ENCODE measurements at places on chromosomes 5 and 9.
A peak's percentile ranks its signal among the peaks of the same experiment; 100 is the strongest.

GRCh38 chr5:160280384-160281095, 31.8 kb downstream of the CCNJL start:
- DNase-seq: no peak

DNA sequence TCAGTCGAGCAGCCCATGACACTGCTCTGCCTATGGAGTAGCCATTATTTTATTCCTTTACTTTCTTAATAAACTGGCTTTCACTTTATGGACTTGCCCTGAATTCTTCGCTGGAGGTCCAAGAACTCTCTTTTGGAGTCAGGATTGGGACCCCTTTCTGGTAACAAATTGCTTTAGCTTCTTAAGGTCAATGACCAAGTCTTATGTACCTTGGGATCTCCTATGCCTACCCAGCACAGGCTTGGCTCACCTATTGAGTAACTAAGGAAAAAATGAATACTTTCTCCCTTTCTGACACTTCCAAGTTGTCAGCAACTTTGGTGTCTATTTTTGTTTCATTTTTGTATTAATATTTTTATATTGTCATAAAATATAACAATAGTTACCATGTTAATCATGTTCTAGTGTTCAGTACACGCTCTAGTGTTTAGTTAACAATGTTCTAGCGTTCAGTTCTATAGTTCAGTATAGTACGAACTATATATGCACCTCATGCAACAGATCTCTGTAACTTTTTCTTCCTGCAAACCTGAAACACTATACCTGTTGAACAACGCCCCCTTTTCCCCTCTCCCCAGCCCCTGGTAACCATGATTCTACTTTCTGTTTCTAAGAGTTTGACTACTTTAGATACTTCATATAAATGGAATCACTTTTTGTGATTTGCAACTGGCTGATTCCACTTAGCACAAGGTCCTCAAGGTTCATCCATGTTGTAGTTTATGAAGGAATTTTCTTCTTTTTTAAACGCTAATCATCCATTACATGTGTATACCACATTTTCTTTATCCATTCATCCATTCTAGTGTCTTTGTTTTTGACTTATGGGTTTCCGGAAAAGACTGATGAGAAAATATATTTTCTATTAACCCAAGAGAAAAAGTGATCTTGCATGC, 1.8 kb upstream of the RHOBTB3 start:
- DNase-seq: no peak

DNA sequence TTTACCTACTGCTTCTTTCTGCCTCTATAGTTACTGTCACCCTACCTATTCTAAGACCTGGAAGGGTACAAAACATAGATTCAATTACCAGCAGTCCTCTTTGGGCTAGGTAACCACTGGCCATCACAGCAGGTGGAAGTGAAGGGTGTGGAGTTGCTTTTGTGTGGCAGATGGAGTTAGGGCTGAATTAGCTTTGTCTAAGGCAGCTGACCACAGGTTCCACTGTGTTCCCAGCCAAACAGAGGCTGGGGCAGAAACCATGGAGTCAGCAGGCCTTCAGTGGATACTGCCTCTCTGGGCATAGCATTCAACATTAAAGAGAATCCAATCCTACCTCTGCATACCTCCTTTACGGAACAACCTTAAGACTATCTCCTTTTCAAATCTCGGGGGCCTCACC, 254.2 kb downstream of the RFX3 start:
- no peak for DNase-seq

DNA sequence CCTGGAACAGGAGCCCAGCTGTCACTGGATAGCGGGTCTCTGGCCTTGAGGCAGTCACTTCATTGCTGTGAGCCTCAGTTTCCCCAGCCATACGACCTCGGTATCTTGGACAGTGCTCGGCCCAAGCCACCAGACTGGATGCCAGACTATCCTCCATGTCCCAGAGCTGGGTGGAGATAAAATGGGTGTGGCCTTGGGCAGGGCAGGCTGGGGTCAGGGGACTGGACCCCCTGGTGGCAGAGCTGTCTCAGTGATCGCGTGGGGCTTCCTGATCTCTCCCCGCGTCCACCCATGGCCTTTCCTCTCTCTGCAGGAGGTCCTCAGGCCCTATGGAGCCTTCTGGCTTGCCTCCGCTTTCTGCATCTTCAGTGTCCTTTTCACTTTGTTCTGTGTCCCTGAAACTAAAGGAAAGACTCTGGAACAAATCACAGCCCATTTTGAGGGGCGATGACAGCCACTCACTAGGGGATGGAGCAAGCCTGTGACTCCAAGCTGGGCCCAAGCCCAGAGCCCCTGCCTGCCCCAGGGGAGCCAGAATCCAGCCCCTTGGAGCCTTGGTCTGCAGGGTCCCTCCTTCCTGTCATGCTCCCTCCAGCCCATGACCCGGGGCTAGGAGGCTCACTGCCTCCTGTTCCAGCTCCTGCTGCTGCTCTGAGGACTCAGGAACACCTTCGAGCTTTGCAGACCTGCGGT, 10.0 kb downstream of the SLC2A8 start:
- no peak for DNase-seq

DNA sequence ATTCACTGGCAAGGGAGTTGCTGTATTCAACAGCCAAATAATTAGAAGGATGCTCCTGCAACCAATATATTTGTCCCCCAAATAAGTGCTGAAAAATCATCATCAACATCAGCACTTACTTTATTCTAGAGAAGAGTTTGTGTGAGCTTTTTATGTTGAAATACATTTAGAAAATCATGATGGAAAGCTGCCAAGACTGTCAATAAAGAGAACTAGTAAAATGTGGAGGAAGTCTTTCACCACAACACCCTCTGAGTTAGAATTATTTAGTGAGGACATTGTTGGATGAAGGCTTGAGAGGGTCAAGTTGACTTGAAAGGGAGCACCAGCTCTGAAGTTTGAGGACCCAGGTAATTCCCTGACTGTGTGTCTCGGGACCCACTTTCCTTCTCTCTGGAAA, 100.2 kb upstream of the TBCA start:
- DNase-seq: no peak

- DNase-seq: no peak
These were observed 320.2 kb downstream of the FAM170A start for GRCh38 chr5:119949426-119949999.

- no peak for DNase-seq
These were observed 145.1 kb upstream of the SMIM23 start for GRCh38 chr5:171640480-171640879.

- DNase-seq: no peak
These were observed 63.3 kb downstream of the RASGRF2 start for GRCh38 chr5:81023261-81023970.

DNA sequence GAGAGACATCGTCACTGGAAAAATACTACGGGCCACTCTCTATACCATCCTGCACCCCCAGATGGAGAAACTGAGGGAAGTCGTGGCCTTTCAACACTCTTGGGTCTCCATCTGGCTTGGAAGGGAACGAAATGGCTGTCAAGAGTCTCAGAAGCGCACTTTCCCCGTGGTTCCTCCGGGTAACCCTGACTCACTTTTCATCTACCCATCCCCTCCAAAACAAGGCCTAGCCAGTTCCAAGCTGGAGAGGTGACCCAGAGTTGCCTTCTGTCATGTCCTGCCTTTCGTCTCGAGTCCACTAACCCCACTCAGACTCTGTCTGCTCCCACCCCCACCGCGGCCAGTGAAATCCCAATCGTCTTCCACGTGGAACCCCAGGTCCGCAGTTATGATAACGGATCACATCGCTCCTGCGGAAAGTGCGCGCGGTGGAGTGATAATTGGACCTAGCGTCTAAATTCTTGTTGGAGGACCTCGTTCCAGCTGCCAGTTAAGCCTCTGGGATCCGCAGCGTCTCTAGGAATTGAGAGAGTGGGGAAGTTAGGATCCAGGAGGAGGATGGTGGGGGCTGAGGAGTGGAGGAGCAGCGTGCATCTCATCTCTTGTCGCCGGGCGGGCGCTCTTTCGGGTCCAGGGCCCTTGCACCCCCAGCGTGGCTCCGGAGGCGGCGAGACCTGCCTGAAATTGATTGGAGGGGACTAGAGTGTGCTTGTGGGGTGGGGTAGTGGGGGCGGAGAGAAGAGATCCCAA, 4.6 kb downstream of the CDKN2A start:
- peak; percentile 50 for DNase-seq

DNA sequence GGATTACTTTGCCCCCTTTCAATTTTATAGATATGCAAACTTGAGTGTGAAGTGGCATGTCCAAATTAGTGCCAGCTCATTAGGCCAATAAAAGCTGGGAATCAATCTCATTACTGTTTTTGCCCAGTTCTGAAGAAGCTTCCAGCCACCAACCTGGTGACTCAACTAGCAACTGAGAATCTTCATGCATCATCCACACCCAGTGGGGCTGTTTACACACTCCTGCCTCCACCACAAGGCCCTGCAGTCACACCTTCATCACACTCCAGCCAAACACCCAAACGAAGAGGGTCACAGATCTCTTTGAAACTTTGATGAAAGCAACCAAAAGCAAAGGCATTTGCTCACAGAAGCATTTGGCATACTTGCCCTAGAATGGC, 41.3 kb upstream of the S1PR3 start:
- no peak for DNase-seq

DNA sequence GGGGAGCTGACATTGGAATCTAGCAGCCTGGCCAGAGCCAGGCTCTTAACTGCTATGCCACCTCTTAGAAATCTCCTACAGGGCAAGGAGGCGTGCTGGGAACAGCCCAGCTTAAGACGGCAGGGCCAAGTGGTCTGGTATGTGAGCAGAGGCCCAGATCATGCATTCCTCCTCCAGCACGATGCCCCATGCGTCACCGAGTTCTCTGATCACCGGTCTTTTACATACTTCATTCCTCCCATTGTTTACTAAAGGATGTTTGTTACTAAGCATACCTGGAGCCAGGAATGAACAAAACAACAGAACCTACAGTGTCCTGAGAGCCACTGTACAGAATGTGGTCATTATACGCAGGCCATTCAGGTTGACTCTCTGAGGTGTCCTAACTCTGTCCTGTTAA, 73.8 kb downstream of the TRIO start:
- peak; percentile 72 for DNase-seq

GRCh38 chr5:95923918-95924544, 37.6 kb downstream of the ELL2 start:
- no peak for DNase-seq

GRCh38 chr5:41365369-41365768, 145.0 kb downstream of the PLCXD3 start:
- DNase-seq: no peak

All from upper lobe of right lung (tissue), 1 donor.